ENCODE measurements at places on chromosomes 6 and 20. TPM values are rescaled to one million over a fixed set of nuclear protein-coding genes. Genes with fewer than 3 reads are reported as not detected.
A peak's percentile ranks its signal among the peaks of the same experiment; 100 is the strongest.

- no peak overlapping the region for H3K27ac ChIP-seq
- no peaks in the 10 kb centered on the region for H3K4me1 ChIP-seq
- no peaks in the 10 kb centered on the region for H3K36me3 ChIP-seq
- H3K27me3 ChIP-seq = no peaks in the 10 kb centered on the region
- DNase-seq = no peak
Observed at GRCh38 chr6:10369896-10370295, 45.0 kb downstream of the TFAP2A start.

DNA sequence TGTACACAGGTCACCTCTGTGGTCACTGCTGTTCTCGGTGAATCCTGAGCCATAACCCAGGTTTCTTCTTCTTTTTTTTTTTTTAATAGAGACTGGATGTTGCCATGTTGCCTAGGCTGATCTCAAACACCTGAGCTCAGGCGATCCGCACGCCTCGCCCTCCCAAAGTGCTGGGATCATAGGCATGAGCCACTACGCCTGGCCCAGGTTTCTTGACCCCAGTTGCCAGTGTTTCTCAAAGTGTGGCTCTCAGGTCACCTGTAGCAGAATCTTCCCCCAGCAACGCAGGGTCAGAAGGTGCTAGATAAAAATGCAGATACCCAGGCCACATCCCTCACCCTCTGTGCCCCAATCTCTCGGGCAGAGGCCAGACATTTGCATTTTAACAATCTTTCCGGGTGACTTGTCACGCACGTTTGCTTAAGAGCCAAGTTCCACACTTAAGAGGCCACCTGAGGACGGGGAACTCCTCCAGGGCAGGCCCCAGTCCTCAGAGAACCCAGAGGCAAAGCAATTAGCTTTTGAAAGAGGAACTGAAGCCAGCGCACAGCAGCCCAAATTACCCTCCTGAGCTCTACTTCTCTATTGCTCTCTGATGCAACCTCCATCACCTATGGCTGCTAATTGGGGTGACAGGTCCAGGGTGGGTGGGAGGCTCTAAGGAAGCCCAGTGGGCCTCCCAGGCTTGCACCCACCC lies 81.8 kb downstream of the NFATC2 start:
- DNase-seq = no peak
- H3K27ac ChIP-seq = no peak overlapping the region
- peaks cover 5% of the 10 kb centered on the region for H3K4me1 ChIP-seq
- H3K27me3 ChIP-seq = no peaks in the 10 kb centered on the region
- no peak overlapping the region for H3K4me3 ChIP-seq

GRCh38 chr6:10393544-10394225 lies 21.2 kb downstream of the TFAP2A start:
- H3K4me1 ChIP-seq = no peaks in the 10 kb centered on the region
- H3K27ac ChIP-seq = no peak overlapping the region
- no peak overlapping the region for H3K4me3 ChIP-seq
- H3K27me3 ChIP-seq = peaks cover 12% of the 10 kb centered on the region

DNA sequence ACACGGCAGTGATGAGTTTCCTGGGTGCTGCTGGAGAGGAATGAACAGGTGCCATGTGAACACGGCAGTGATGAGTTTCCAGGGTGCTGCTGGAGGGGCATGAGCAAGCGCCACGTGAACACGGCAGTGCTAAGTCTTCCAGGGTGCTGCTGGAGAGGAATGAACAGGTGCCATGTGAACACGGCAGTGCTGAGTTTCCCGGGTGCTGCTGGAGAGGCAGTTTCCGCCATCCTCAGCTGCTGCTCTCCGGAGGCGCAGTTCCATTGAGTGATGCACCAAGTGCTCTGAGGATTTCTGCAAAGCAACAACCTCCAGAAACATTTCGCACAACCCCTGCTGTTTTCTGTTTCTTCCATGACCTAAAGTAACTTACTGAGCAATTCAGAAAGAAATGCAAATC lies 155.4 kb downstream of the SMOC2 start:
- H3K27ac ChIP-seq = no peak overlapping the region
- H3K4me1 ChIP-seq = no peaks in the 10 kb centered on the region
- no peaks in the 10 kb centered on the region for H3K36me3 ChIP-seq

- no peaks in the 10 kb centered on the region for H3K27me3 ChIP-seq
- peaks cover 22% of the 10 kb centered on the region for H3K36me3 ChIP-seq
- H3K4me3 ChIP-seq = no peak overlapping the region
Observed at GRCh38 chr6:57134954-57135353, 37.2 kb upstream of the BAG2 start.

DNA sequence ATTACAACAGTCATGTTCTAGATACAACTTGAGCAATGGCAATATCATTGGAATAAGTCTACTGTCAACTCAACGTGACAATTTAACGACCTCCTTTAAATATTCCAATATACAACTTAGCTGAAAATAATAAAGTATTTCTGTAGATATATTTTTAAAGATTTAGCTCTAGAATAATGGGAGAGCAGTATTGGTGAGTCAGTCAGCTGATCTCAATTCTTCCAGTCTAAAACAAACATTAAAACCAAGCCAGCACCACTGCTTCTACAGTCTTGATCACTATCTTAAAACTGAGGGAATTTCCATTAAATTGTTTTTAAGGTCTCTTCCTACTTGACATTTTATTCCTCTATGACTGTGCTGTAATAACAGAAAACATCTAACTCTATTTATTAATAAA lies 38.2 kb downstream of the NOL7 start:
- H3K4me1 ChIP-seq = no peaks in the 10 kb centered on the region
- no peak overlapping the region for H3K4me3 ChIP-seq
- H3K27me3 ChIP-seq = no peaks in the 10 kb centered on the region
- no peak overlapping the region for H3K27ac ChIP-seq

DNA sequence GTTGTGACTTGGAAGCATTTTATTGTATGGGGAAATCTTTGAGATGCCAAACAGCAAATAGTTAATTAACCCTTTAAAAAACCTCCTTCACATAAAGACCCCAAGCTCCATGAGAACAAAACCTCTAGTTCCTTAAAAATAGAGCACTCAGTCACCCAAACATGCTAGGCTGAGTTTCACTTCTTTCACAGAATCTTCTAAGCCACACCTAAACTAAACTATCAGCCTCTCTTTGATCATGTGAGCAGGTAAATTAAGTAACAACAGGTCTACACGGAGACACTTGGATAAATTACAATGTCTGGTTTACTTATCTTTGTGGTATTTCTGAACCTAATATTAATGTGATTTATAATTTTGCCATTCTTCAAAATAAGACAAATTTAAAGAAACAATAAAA lies 205.2 kb upstream of the MARCKS start:
- H3K27ac ChIP-seq = no peak overlapping the region
- no peak overlapping the region for H3K4me3 ChIP-seq
- H3K27me3 ChIP-seq = no peaks in the 10 kb centered on the region
- no peak for DNase-seq

- H3K36me3 ChIP-seq = no peaks in the 10 kb centered on the region
- no peak for DNase-seq
- no peaks in the 10 kb centered on the region for H3K27me3 ChIP-seq
- H3K4me3 ChIP-seq = no peak overlapping the region
- H3K4me1 ChIP-seq = no peaks in the 10 kb centered on the region
Observed at GRCh38 chr6:53813801-53814200, 19.0 kb downstream of the LRRC1 start.

DNA sequence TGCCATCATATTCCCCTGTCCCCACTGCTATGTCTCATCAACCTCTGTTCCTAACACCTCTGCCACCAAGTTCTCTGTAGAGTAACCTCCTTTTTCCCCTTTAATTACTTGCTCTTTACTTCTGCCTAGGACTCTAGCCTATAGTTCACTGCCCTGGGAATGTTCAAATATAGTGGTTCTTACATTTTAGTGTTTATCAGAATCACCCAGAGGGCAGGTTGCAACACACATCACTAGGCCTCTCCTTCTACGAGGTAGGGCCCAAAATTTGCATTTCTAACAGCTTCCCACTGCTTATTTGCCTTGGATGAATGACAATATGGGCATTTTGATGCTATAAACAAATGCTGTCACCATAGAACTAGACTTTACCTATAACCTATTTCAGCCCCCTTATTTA lies 23.1 kb upstream of the C6orf141 start:
- H3K27ac ChIP-seq = peak overlapping the region; percentile 64
- DNase-seq = no peak
- no peaks in the 10 kb centered on the region for H3K36me3 ChIP-seq
- peaks cover 49% of the 10 kb centered on the region for H3K4me1 ChIP-seq

- H3K27ac ChIP-seq = no peak overlapping the region
- H3K4me3 ChIP-seq = no peak overlapping the region
- H3K27me3 ChIP-seq = no peaks in the 10 kb centered on the region
- H3K36me3 ChIP-seq = no peaks in the 10 kb centered on the region
Observed at GRCh38 chr6:125867483-125867942, 76.8 kb downstream of the NCOA7 start.

- no peaks in the 10 kb centered on the region for H3K4me1 ChIP-seq
- no peak overlapping the region for H3K27ac ChIP-seq
- no peaks in the 10 kb centered on the region for H3K27me3 ChIP-seq
Observed at GRCh38 chr20:60233018-60233630, 274.9 kb downstream of the CDH26 start.

DNA sequence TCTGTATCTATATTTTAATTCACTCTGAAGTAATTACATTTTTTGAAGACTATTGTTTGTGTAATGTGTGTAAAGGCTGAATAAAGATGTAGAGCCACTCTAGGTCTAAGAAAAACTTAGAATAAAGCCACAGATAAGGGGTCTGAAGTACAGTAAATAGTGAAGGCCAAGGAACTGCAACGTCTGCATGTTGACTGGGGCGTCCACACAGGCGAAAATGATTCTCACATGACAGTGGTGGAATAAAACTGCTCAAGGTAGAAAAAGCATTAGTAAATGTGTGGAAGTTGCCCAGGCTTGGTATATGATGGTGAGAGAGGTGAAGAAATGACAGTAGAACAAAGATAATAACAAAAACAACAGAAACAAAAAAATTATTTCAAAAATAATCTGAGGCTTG lies 196.2 kb downstream of the KHDRBS2 start:
- no peaks in the 10 kb centered on the region for H3K4me1 ChIP-seq
- no peaks in the 10 kb centered on the region for H3K36me3 ChIP-seq
- no peak overlapping the region for H3K27ac ChIP-seq
- no peak for DNase-seq

- H3K4me3 ChIP-seq = no peak overlapping the region
- no peak for DNase-seq
- no peaks in the 10 kb centered on the region for H3K36me3 ChIP-seq
- peaks cover 3% of the 10 kb centered on the region for H3K27me3 ChIP-seq
- H3K4me1 ChIP-seq = no peaks in the 10 kb centered on the region
Observed at GRCh38 chr6:19789100-19789803, 47.9 kb upstream of the ID4 start.

DNA sequence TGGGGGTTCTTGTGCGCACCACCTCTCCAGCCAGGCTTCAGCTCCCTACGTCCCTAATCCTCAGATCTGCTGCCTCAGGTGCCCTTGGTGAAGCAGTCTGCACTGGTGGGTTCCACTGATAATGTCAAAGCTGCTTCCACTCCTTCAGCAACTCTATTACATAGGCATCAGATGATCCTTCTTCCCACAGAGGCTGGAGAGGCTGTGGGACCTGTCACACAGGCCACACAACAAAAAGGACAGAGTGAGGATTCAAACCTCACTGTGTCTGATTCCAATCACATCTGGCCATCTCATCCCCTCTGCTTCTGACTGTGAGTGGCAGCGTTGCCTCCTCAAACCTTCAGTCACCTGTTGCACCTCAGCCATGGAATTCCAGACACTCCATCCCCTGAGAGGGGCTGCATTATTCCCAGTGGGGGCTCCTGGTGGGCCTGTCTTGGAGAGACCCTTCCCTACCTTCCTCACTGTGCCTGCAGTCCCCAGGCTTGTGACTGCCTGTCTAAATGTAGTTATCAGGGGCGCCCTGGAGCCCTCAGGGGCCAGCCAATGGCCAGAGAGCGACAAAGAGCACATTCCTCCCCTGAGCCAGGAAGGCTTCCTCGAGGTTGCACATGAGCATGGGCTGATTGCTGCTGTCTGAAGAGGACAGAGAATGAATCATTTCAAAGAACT lies 211.4 kb upstream of the ECI2 start:
- no peak overlapping the region for H3K27ac ChIP-seq
- H3K4me3 ChIP-seq = no peak overlapping the region
- no peaks in the 10 kb centered on the region for H3K27me3 ChIP-seq
- no peak for DNase-seq

DNA sequence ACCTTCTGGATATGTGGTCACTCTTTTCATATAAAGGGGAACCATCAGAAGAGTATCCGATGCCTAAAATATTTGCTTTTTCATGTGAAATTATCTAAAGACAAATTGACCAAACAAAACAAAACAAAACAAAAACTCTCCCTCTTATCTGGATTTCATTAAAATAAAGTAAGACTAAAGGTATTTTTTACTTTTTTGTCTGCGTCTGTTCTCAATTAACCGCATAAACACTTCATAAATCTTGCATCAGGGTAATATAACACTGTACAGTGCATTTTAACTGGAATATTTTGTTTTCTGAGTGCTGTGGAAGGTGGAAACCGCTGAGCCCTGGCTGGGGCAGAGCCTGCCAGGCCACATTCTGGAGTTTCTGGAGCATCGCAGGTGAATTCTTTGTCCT lies 234.1 kb upstream of the ZFP64 start:
- H3K36me3 ChIP-seq = no peaks in the 10 kb centered on the region
- no peaks in the 10 kb centered on the region for H3K27me3 ChIP-seq
- H3K27ac ChIP-seq = no peak overlapping the region
- H3K4me3 ChIP-seq = no peak overlapping the region
- no peak for DNase-seq
- H3K4me1 ChIP-seq = no peaks in the 10 kb centered on the region

The PACRG gene
- polyA plus RNA-seq = 3.8 TPM

The TNNC2 gene
- polyA plus RNA-seq = 0.31 TPM

The COL9A1 gene
- polyA plus RNA-seq = 0.01 TPM

Data from liver (tissue), 10 donors.